Stimulated activated CD8-positive, alpha-beta memory T cell treated with anti-CD3 and anti-CD28 coated beads, Interleukin-2, amount 100 ng/mL, for 48 hours (primary cell): ENCODE measurements at places on chromosomes 1 and 21.

GRCh38 chr1:161834967-161835550, 68.9 kb downstream of the ATF6 start:
- no peak for DNase-seq

- no peak for DNase-seq
Measured at GRCh38 chr1:169060919-169061639, 45.4 kb upstream of the ATP1B1 start.

- no peak for DNase-seq
Measured at GRCh38 chr1:57674801-57675200, 250.9 kb upstream of the DAB1 start.

DNA sequence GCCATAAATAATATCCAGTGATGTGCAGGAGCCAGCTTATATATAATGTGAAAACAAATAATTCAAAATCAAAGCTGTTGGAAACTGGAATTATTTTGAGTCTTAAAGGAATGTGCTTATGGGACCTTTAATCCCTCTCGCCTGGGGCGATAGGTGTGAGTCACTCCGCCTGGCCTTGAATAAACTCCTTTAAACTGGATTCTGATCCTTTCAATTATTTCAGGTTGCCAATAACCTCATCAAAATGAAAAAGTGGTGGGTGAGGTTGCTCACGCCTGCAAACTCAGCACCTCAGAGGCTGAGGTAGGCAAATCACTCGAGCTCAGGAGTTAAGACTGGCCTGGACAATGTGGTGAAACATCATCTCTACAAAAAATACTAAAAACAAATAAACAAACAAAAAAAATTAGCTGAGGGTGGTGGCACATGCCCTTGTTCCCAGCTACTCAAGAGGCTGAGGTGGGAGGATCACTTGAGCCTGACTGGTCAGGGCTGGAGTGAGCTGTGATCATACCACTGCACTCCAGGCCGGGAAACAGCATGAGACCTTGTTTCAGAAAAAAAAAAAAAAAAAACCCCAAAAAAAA, 11.4 kb upstream of the SLC2A5 start:
- DNase-seq, result no peak

DNA sequence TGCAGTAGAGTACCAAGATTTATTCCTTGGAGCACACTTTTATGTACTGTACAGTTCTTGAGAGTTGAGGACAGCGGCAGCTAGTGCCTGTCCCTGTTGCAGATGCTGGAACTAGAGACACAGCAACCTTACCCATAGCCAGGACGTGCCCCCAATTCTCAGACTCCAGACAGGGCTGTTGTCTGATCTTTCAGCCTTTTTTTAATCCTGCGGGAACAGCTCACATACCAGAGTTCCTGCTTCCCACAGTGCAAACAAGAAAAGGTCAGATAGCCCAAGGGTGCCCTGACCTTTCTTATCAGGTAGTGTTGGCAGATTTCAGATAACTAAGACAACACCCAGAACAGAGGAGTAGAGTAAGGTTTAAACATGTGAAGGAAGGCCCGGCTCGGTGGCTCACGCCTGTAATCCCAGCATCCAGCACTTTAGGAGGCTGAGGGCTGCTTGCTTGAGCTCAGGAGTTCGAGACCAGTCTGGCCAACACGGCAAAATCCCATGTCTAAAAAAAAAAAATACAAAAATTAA, 78.5 kb downstream of the DOP1B start:
- DNase-seq, result no peak

DNA sequence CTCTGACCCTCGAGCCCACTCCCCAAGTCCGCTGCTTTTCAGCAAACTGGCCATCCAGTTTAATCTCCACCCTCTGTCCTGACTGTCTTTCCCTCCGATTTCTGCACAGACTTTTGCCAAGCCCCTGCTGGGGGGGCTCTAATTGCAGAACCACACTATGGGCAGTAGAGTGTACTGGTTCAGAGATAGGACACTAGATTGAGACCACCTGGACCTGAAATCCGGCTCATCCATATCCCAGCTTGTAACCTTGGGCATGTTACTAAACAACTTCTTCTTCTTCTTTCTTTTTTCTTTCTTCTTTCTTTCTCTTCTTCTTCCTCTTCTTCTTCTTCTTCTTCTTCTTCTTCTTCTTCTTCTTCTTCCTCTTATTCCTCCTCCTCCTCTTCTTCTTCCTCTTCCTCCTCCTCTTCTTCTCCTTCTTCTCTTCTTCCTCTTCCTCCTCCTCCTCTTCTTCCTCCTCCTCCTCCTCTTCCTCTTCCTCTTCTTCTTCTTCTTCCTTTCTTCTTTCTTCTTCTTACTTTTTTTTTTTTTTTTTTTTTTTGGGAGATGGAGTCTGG, 7.7 kb downstream of the LRRC71 start:
- DNase-seq, result no peak

DNA sequence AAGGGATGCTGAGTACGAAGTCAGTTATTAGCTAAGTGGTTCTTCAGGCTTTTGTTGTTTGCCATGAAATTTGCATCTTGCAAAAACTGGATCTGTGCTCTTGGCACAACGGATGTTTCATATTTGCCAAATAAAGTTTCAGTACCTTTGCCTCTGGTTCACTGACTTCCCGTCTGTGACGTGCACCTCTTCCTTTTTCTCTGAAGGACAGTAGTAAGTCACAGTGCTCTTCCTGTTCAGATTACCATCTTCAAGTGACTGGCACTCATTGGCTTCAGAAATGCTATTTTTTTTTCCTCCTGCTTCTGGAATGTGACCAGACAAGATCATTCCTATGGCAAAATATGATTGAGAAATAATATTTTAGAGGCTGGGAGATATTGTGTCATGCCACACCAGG, 75.9 kb upstream of the GREM2 start:
- no peak for DNase-seq

- no peak for DNase-seq
Measured at GRCh38 chr1:76769911-76770310, 97.4 kb upstream of the ST6GALNAC5 start.

- DNase-seq, result no peak
Measured at GRCh38 chr1:47013293-47013692, 10.2 kb upstream of the CYP4X1 start.

GRCh38 chr1:28845786-28846543, 34.0 kb downstream of the OPRD1 start:
- DNase-seq, result no peak

DNA sequence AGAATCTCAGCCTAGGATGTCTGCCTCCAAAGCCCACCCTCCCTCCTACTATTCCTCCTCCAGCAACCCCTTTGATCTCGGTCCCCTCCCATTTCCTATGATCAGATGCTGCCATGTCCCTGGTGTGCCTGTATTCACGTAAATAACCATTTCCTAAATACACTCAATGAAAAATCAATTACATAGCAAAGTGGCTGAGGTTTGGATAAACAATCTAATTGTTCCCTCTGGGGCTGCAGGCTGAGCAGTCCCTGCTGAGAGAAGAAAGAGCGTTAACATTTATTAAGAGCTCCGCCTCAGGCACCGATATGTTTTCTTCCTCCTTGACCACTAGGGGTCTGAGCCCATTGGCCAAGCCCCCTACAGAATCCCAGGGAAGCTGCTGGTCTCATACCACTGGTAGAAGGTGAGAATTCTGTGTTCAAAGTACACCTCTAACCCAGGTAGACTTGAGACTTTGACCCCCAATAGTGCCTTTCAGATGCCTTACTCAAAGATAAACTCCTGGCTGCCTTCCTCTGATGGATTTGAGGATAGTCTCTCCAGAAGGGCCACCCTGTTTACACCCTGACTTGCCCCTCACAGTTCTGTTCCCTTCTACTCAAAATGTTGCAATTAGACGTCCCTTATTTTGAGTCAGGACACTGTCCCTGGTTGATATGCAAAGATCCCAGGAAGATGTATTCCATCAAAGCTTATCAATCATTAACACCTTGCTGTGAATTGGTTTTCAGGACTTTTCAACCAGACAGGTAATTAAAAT, 33.9 kb upstream of the CAMK1G start:
- no peak for DNase-seq

GRCh38 chr1:3030663-3031381, 9.6 kb downstream of the ACTRT2 start:
- no peak for DNase-seq

DNA sequence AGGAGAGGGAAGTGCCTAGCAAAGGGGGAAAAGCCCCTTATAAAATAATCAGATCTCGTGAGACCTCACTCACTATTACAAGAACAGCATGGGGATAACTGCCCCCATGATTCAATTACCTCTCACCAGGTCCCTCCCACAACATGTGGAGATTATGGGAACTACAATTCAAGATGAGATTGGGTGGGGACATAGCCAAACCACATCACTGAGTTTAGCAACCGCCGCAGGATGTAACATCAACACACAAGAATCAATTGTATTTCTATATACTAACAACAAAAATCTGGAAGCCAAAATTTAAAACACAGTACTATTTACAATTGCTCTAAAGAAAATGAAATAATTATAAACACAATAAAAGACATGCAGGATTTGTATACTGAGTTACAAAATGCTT, 21.9 kb downstream of the DIRAS3 start:
- DNase-seq, result no peak

DNA sequence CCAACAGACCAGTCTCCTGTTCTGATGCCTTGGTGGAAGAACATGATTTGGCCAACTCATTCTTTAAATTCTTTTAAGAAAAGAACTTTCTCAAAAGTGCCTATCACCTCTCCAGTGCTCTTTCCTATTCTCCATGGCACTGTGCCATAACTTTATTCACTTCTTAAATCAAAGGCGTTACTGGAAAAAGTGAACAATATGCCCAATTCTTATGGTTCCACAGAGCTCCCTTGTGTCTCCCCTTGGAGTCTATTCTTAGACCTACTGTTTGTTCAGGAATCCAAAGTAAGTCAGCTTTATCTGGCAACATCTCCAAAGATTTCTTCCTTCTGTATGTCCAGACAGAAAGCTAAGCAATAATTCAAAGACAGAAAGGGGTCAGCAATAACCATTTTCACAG, 111.9 kb upstream of the MAGI3 start:
- no peak for DNase-seq

GRCh38 chr21:34055615-34056014, 17.8 kb upstream of the MRPS6 start:
- no peak for DNase-seq

DNA sequence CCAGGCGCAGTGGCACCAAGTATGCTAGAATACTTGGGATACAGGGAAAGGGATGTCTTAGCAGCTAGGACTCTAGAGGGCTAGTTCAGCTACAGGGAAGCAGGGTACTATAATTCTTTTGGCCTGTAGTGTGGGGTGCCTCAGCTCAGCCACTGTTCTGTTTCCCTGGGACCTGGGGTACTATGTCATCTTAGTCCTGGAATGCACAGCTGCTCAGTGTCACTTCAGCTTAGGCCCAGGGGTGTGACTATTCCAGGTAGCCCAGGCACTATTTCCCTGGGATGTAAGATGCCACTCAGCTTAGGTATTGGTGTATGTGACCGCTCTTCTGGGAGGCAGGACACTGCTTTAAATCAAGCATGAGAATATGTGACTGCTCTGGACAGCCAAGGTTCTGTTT, 34.1 kb downstream of the RGSL1 start:
- no peak for DNase-seq

GRCh38 chr21:46620846-46621245, 14.6 kb upstream of the PRMT2 start:
- no peak for DNase-seq

- peak; percentile 58 for DNase-seq
Measured at GRCh38 chr1:159132271-159132881, 39.0 kb upstream of the CADM3 start.

GRCh38 chr1:36909946-36910725, 124.2 kb downstream of the GRIK3 start:
- DNase-seq, result no peak

DNA sequence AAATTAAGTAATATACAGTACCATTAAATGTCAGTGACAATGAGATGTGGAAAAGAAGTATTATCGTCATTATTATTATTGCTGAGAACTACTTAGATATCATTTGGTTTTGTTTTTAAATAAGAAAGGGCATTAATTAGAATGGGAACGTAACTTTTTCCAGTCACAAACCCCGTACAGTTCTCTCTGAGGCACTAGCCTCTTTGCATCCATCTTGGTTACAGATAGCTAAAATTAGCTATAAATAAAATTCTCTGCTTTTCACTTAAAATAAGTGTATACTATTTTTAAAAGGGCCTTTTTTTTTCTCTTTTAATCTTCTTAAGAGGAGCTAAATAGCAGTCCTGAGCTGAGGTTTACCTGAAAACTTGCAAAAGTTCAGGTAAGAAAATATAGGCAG, 7.6 kb downstream of the PTGS2 start:
- DNase-seq, result no peak

- no peak for DNase-seq
Measured at GRCh38 chr1:46087891-46088290, 44.5 kb downstream of the PIK3R3 start.

GRCh38 chr1:94418664-94419655, 771 bp downstream of the ABCD3 start:
- DNase-seq, result no peak

DNA sequence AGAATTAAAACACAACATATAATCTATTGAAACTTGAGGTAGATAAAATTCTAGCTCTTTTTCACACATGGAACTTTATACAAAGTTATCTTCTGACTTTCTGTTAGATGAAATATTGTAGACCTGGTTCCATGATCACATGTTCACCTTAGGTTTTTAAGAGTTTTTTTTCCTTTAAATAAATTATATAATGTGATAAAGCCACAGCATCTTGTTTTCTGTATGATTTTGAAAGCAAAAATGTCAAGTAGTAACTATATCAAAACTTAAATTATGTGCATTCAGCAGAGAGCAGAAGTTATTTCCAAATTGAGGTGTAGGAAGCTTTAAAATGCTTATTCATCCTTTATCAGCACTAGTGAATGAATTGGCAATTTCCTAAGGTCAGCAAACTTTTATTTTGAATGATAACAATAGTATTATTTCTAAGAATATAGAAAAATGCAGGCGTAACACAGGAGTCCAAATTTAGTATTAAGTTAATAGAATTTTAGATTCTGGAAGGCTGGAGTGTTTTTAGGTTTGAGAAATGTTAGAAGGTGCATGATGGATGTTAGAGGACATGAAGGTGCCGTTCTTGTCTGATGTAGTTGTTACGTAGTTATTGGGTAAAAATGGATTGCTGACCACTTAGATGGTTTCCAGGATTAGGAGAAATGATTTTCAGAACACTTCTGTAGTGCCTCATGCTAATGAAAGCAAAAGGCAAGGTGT, 17.5 kb downstream of the BACH1 start:
- no peak for DNase-seq

GRCh38 chr21:28581976-28582375, 410.7 kb downstream of the LTN1 start:
- no peak for DNase-seq

- DNase-seq, result no peak
Measured at GRCh38 chr1:12525311-12526181, 92.5 kb downstream of the DHRS3 start.

- DNase-seq, result no peak
Measured at GRCh38 chr21:42559326-42559725, 45.7 kb downstream of the SLC37A1 start.

DNA sequence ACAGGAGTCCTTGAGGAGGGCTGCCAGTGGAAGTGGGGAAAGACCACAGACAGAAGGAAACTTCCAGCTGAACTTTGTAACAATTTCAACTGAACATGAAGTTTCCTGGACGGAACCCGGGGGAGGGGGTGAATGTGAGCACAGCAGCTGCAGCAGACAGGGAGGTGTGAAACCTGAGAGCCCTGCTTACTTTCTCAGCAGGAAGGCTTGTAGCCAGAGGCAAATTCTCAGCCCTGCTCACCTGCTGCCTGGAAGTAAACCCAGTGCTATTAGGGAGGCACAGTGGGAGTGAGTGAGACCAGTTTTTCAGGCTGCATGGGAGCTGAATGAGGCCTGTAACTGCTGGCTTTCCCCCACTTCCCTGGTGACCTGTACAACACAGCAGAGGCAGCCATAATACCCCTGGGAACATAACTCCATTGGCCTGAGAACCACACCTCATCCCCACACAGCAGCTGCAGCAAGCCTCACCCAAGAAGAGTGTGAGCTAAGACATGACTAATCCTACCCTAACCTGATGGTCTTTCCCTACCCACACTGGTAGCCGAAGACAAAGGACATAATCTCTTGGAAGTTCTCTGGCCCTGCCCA, 9.6 kb upstream of the SPRR2F start:
- no peak for DNase-seq
